ENCODE measurements at places on chromosomes 4 and X. TPM values are rescaled to one million over a fixed set of nuclear protein-coding genes. Genes with fewer than 3 reads are reported as not detected.

MAGED4B gene
- 0.05 TPM for polyA plus RNA-seq

DNA sequence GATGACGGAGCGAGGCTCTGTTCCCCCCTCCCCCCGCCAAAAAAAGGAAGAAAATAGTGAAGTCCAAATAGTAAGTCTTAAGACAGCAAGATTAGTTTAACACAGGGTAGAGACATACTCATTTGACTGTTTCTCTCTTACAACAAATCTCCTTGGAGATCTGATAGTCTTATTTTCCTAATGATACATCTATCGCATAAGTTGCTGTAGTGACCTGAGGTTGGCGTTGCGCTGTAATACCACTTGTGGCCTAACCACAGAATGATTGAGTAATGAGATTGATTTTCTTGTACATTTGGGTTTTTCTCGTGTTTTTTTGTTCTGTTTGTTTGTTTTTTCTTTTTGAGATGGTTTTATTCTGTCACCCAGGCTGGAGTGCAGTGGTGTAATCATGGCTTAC, 27.2 kb downstream of the OCIAD1 start:
- no peak for DNase-seq

XK gene
- polyA plus RNA-seq = 0.17 TPM

DNA sequence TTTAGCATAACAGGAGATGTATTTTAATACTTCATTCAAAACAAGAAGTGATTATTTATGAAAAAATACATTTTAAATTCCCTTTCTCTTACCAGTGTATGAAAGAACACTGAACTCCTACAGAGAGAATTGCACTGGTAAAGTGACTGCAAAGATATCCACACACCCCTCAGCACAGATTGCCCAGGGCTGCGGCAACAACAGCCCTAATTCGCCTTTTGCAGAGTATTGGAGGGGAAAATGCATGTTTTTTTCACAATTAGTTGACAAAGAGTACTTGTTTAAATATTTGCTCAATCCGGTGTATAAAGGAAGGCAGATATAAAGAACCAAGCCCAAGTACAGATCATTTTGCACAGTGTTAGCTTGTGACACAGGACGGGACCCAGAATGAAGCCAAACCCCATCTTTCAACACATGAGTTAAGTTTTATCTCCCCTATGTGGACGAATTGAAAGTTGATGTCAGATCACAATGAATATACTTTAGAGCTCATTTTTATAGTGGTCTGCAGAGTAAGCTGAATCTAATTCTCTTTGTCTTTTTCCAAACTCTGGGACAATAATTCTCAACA, 551.4 kb upstream of the IGFBP7 start:
- DNase-seq = no peak

DNA sequence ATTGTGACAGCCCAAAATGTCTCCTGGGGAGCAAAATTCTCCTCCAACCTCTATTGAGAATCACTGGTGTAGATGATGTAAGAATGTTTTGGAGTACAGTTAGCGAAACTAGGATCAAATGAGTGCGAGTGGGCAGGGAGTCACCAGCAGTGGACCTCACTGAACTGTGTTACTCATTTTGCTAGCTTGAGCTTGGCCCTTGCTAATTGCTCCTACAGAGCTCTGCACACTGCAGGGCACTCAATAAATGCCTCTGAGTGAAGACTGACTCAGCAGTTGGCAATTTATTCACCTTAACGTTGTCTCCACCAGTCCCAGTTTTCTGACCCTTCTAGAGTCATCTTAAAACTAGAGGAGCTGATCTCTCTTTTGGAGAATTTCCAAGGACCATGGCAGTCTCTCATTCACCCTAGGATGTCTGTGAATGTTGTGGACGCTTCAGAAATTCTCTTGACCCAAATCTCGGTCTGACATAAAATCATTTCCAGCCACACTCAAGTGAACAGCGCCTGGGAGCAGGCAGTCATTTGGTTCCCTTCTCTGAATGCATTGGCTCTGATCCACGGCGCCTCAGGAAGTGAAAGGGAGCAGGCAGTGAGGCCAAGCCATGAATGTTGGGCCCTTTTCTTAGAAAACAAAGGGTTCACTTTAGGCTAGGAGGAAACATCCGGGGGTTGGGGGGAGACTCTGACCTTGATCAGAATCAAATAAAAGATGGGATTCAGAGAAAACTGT, 148.1 kb downstream of the NWD2 start:
- DNase-seq = no peak

DNA sequence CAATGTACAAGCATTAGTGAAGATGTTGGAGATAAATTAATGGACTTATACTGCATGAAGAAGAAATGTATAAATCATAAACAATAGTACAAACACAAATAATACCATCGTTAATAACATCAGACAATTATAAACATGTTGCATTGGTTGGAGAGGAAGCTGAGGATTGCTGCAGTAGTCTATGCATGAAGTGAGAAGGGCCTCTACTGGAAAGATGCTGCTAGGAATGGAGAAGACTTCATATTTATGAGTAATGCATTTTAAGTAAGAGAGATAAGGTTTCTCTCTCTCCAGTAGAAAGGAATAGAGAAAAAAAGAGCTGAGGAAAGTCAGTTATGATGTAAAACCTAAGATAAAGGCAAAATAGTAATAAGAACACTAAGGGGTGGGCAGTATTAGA, 247.8 kb downstream of the GRID2 start:
- DNase-seq = no peak

DNA sequence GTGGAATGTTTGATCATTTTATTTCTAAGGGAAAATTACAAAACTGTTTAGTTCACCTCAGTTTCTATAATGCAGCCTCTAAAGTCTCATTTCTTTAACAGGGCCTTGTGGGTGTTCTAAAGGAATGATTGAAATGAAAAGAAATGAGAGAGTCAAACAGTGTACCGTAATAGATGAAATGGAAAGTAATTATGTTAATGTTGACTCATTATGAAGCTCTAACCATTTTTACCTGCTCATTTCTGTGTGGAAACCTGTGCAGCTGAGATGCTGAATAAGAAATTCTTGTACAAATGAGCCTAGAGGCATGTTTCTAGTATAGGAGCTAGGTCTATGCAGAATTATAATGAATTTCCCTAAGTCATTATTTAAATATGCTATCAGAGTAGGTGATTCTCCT, 45.2 kb upstream of the RPA4 start:
- no peak for DNase-seq

DNA sequence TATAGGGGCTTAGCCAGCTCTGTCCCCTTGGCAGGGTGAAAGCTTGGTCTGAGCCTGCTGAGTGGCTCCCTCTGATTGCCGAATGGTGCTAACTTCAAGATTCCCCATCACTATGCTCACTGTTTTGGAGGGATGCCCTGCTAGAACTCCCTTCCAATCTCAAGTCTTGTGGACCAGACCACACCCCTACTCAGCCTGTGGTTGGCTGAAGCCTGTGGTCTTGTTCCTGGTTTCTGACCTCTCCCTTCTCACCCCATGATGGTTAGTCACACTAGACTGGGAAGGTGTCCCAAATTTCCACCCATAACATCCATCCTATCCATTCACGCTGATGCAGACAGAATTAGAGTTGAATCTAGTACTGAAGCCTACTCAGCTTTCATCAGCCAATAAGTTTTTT, 184.7 kb upstream of the NDP start:
- DNase-seq = no peak

GC gene
- not detected for polyA plus RNA-seq

DNA sequence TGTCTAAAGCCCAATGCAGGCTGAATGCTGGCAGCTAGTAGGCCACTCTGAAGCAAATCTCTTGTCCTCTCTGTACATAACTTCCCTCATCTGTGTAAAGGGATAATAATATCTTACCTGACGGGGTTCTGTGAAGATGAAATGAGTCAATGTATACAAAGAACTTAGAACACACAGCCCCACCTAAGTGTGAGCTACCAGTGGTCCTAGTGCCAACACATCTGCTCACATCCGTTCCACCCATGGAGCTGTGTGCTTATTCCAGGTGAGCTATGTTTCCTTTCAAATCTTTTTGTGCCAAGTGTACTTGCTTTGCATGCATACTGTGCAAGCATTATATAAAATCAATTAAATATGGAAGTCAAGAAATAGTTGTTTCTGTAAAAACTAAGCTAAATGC, 116.4 kb downstream of the TSPAN5 start:
- no peak for DNase-seq

- DNase-seq = no peak
These were observed 216.6 kb downstream of the PDGFC start for GRCh38 chr4:156754832-156755570.

GIMD1 gene
- not detected for polyA plus RNA-seq

DNA sequence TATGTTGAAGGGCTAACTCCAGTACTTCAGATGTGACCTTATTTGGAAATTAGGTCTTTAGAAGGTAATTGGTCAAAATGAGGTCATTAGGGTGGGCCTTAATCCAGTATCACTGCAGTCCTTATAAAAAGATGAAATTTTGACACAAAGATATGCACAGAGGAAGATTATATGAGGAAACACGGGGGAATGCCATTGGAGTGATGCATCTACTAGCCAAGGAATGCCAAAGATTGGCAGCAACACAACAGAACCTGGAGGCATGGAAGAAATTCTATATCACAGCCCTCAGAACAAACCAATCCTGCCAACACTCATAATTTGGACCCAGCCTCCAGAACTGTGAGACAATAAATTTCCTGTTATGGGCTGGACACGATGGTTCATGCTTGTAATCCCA, 17.6 kb downstream of the TRIM61 start:
- DNase-seq = peak; percentile 72

HDAC6 gene
- polyA plus RNA-seq = 21.9 TPM

GRCh38 chrX:50920132-50920531, 9.6 kb downstream of the BMP15 start:
- DNase-seq = no peak

DNA sequence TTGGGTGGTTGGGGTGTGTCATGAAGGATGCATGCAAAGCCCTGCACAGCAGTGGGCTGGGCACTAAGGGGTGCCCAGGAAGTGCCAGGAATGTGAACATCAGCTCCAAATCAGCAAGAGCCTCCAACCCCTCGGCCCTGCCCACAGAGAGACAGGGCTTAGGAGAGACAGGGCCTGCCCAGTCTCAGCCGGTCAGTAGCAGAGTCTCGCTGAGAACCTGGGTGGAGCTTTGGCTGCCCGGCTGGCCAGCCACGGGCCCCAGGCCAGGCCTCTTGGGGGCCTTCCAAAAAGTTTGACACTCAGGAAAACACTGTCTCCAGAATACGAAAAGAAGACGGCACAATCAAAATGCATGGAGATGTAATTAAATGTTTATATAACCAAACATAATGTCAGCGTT, 4.3 kb upstream of the MXD4 start:
- DNase-seq = no peak

CDX4 gene
- not detected for polyA plus RNA-seq

DNA sequence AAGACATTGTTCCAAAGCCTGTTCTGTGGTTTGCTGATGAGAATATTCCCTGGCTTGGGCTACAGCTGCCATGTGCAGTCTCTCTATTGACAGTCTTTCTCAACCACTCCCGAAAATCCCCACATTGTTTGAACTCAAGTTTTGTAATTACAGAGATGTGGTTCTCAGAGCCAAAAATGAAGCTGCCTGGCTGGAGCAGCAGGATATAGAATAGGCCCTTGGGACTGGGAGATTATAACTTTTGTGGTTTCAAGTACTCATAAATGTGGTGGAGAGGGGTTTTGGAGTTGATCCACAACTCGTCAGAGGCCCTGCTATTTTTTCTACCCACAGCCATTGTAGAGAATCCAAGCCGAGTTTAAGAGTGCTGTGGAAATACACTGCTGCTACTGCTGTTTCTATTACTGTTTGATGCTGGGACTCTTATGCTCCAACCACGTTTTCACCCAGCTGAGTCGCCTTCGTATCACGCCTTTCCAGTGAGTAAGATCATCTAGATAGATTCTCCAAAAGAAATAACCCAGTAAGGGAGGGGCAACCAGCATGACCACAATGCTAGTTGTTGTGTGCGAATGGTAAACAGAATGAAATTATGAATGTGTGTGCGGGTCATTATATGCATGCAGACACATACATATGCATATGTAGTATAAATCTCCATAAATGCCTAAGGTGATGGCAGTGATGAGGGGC, 57.1 kb upstream of the ATXN3L start:
- peak; percentile 41 for DNase-seq

- no peak for DNase-seq
These were observed 1.2 kb downstream of the GJB1 start for GRCh38 chrX:71224098-71224708.

DNA sequence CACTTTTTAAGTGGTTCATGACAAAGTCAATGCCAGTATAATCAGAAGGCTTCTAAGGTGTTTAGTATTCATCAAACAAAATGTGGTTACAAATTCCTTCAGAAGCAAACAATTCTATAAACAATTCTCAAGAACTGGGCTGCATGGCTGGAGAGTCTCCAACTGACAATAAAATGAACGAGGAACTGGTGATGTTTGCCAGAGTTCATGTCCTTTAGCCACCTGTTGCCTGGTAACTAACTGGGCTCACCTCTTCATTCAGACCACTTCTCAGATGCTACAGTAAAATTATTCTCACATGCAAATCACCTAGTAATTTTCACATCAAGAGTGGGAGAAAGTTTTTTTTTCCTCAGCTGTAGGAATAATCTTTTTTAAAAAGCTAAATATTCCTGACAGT, 53.3 kb downstream of the CAMK2D start:
- no peak for DNase-seq

DNA sequence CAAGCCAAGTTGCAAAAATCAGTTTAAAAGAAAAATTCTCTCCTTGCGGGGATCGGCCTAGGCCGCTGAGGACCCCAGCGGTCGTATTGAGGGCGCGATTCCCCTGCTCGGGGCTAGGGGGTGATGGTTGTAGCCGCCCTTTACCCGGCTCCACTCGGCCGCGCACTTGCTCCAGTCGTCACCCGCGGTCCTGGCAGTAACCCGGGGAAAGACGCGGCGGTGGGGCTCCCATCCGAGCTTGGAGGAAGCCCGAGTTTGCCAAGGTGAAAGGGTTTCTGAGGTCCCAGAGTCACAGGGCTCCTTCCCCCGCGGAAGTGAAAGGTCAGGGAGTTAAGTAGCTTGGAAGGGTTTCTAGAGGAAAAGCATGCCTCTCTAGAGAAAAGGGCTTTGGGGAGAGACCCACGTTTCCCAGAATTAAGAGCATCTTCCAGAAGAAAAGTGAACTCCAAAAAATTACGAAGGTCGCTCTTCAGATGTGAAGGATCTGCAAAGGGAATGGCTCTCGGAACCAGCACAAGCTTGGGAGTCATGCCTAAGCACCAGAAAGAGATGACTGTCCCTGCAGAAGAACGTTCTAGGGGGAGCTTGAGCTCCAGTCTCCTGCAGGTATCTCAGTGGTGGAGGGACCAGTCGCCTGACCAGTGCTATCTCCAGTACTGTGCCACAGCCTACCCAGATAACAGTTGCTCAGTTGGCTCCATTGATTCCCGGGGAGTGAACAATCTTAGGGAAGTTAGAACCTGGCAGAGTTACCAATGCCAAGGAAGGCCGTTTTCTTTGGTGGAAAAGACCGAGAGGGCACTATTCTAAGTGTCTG, 875 bp downstream of the LAP3 start:
- DNase-seq = no peak

GRCh38 chr4:3244002-3244401, 5.0 kb upstream of the MSANTD1 start:
- DNase-seq = no peak

- DNase-seq = no peak
These were observed 91.2 kb upstream of the SOD3 start for GRCh38 chr4:24704149-24704548.
